Cerebellum (tissue), 4 donors: ENCODE measurements at places on chromosomes 3 and 15. TPM values are rescaled to one million over a fixed set of nuclear protein-coding genes. Genes with fewer than 3 reads are reported as not detected.

The TM4SF1 gene
- 22.4 TPM for total RNA-seq

The CIP2A gene
- 37.8 TPM for total RNA-seq

The MAP2K1 gene
- total RNA-seq, result 15.8 TPM

The LRRK1 gene
- 8.9 TPM for total RNA-seq

The ACTC1 gene
- total RNA-seq, result 4.7 TPM
